Activated CD4-positive, alpha-beta T cell treated with anti-CD3 and anti-CD28 coated beads for 24 hours (primary cell): ENCODE measurements at places on chromosomes 3 and 15.

DNA sequence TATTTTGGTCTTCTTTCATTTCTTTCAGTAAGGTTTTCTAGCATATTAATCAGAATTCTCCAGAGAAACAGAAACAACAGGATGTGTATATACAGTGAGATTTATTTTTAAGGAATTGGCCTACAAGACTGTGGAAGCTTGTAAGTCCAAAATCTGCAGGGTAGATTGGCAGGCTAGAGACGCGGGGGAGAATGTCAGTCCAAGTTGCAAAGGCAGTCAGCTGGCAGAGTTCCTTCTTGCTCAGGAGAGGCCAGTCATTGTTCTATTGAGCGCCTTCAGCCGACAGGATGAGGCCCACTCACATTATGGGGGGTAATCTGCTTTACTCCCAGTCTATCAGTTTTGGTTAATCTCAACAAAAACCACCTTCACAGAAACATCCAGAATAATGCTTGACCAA lies 133.4 kb upstream of the UBE3A start:
- no peak for DNase-seq

- no peak for DNase-seq
Measured at GRCh38 chr3:193842832-193843473, 249.9 kb downstream of the OPA1 start.

- no peak for DNase-seq
Measured at GRCh38 chr3:65902304-65902793, 136.4 kb downstream of the MAGI1 start.

DNA sequence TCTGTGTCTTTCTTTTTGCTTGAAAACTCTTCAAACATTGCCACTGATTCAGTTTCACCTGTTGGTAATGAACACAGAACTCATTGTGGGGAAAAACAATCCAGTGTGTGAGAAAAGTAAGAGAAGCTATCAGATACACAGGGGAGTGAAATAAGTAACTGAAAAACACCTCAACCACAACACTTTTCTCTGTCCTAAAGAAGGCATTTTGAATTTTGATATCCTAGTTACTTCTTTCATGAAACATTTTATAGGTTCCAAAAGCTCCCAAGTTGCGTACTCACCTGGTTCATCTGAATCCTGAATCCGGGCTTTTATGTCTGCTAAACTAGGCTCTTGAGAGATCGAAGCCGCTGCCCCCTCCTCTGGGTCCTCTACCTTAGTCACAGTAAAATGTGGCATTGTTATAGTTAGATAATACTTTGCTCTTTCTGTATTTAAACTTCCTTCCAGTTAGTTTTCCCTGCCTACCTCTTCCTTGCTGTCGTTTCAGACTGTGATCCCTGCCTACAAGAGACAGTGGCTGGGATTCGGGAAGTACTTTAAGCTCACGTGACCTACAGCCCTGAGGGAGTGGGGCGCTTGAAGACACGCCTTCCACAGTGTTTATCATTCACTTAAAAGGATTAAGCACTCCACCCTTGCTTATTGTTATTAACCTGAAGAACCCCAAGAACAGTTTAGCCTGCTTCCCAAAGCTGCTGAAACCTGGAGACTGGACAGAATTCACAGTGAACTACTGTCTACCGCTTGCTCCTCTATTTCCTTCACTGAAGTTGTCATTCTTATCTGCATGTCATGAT lies 19.1 kb downstream of the SLC12A6 start:
- no peak for DNase-seq

GRCh38 chr15:85723960-85724945 lies 70.5 kb downstream of the KLHL25 start:
- DNase-seq: no peak

GRCh38 chr3:140421884-140422283 lies 256.0 kb upstream of the TRIM42 start:
- no peak for DNase-seq

DNA sequence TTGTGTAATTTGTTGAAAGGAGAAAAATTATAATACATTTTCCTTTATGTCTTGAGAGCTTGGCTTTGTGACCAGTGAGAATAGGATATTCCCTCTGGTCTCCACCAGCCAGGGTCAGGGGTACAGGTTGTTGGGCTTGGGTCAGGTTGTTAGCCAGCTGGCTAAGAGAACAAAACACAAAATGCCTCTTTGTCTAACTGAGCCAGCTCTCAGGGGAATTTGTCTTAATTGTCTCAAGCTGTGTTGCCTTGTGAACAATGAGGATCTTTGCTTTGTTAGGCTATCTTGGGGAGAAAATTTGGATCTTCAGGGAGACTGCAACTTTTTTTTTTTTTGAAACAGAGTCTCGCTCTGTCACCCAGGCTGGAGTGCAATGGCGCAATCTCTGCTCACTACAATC lies 17.7 kb upstream of the GK5 start:
- no peak for DNase-seq

DNA sequence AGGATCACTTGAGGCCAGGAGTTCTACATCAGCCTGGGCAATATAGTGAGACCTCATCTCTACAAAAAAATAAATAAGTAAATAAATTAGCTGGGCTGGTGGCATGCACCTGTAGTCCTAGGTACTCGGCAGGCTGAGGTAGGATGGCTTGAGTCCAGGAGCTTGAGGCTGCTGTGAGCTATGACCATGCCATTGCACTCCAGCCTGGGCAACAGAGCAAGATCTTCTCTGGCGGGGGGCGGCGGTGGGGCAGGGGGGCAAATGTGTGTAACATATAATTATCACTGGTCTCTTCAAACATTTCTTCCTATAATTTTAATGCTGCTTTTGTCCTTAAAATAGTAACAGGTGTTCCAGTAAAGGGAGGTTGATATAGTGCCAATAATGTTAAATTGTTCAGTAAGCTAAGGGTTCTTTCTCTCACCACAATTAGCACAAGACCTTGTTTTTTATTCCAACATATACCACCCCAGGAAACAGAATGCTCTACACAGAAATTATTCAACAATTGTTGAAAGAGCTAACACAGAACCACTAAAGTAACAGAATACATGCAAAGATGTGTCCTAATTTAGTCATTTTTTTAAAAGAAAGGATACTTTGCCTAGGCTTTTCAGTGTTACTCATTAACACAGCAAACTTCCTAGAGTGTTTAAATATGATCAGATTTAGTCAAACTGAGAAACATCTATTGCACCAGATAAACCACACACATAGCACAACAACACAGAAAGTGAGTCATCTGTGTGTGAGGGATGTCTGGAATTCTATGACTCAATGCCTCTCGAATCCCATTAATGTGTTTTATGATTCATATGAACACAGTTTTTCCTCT lies 29.1 kb downstream of the ANKRD28 start:
- DNase-seq: no peak

GRCh38 chr15:100948430-100948762 lies 29.2 kb downstream of the LRRK1 start:
- no peak for DNase-seq

DNA sequence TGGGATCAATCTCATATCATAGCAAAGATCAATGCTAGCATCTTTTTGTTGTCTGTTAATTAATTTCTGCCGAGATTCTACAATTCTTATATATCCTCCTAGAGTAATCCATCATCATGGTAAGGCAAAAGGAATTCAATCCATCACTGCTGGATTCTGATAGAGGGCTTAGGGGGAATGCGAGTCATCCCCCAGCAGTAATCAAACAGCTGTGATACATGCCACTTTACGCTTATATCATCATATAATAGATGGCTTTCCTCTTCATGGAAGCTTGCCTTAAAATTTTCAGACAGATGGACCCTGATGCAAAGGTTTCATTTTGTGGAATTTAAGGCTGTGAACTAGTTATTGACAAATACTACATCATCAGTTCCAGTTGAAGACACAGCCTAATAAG lies 645.9 kb downstream of the CADM2 start:
- no peak for DNase-seq

DNA sequence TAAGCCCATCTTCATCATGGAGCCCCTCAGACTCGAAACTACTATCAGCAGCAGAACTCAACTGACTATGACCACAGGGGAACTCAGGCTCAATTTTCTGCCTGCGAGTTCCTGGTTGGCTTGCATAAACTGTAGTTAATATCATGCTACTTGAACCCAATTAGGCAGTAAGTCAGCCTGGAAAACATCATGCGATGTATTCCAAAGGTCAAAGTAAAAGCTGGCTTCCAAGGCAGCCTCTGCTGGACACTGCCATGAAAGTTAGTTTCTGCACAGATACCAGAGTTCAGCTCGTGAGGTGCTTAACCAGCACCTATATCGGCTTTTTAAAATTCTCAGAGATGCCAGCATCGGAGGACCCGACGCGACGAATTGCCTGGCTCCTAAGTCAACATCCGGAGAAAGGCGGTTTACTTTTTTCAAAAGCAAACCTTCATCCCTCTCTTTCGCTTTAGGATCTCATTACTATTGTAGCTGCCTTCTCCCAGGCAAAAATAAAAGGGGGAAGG lies 3.8 kb downstream of the ANP32A start:
- no peak for DNase-seq

- DNase-seq: no peak
Measured at GRCh38 chr15:63870043-63870394, 36.3 kb upstream of the HERC1 start.

DNA sequence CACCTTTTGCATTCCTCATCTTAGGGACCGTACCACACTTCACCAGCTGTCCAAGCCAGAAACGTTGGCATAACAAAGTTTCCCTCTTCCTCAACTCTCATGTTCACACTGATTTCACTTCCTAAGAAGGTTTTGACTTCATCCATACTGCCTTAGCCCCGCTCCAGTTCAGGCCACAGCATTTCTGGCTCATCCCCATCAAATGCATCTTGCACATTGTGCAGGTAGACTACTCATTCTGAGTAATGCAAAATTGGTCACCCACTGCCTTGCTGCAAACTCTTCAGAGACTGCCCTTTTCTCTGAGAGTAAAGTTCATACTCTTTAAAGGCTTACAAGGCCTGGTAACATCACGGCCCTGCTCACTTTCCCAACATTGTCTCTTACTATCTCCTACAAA lies 8.8 kb downstream of the NUSAP1 start:
- DNase-seq: no peak

- DNase-seq: no peak
Measured at GRCh38 chr3:34858067-34858660, 781.2 kb upstream of the ARPP21 start.

- no peak for DNase-seq
Measured at GRCh38 chr3:78820542-78820941, 947.3 kb downstream of the ROBO1 start.

DNA sequence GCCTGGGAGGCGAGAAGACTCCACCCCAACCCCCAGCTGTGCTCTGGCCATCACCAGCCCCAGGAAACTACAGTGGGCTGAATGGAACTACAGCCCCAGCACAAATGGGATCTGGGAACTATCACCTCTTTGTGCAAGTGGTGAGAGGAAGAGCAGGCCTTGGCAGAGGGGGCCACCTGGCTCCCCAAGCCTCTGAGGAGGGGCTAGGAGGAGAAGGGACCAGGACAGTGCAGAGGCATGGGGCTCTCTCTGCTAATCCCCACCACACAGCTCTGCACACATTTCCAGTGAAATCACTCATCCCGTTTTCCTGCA lies 31.6 kb downstream of the KY start:
- no peak for DNase-seq

DNA sequence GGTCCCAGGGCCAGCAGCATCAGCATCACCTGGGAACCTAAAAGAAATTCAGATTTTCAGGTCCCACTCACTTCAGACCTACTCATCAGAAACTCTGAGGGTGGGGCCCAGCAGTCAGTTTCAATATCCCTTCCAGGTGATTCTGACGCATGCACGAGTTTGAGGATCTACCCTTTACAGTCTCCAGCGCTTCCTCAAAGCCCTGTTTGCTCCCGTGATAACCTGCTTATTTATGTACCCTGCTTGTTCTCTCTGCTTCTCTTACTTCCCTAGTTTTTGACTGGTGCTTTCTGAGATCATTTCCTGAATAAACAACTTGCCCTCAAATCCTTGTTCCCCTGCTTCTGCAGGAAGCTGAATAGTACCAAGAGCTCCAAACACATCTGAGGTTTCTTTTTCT lies 245.3 kb downstream of the ZNF621 start:
- DNase-seq: no peak

DNA sequence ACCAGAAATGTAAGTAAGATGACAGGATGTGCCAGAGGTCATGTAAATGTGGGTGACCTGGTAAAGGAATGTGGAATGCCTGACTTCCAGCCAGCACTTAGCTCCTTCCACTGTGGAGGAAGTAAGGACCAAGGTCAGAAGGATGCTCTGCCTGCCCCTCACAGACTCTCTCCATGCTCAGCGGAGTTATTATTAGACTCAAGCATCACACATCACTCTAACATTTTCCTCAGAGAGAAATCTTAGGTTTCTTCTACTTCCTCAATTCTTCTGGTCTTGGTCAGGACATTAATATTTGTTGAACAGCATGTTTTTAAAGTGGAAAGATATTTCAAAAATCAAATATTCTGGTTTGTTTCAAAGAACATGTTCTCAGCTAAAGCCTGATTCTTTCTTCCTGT lies 231.4 kb upstream of the WNT5A start:
- DNase-seq: no peak

GRCh38 chr15:52503788-52504496 lies 24.7 kb downstream of the MYO5A start:
- no peak for DNase-seq

- no peak for DNase-seq
Measured at GRCh38 chr3:155416500-155417118, 123.1 kb upstream of the STRIT1 start.

GRCh38 chr15:71781179-71781964 lies 29.0 kb upstream of the NR2E3 start:
- DNase-seq: no peak

GRCh38 chr15:32951736-32952464 lies 234.1 kb downstream of the GREM1 start:
- no peak for DNase-seq

- DNase-seq: peak; percentile 46
Measured at GRCh38 chr3:106333911-106334618, 465.3 kb upstream of the CBLB start.
